Right lobe of liver (tissue), 6 donors: ENCODE measurements at places on chromosomes 5 and 9. TPM values are rescaled to one million over a fixed set of nuclear protein-coding genes. Genes with fewer than 3 reads are reported as not detected.
A peak's percentile ranks its signal among the peaks of the same experiment; 100 is the strongest.

DNA sequence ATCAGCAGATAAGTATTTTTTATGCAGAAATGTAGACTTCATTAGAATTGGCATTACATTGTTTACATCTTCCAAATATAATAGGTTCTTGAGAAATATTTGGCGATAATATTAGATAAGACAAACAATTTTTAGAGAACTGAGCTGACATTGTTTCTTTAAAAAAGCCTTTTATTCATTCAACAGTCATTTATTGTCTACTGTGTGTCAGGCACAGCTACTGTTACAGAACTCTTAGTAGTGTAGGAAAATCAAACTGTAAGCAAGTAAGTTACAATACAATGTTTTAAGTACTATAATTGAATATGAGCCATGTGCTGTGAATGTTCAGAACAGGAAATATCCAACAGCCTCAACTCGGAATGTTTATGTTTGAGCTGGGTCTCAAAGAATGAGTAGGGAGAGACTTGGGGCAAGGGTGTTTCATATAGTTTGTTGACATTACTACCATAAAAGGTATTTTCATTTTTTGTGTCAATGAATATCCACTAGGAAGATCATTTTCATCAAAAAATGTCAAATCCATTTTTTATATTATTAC lies 114.0 kb downstream of the CDC42SE2 start:
- H3K4me1 ChIP-seq: peaks cover 5% of the 10 kb centered on the region
- no peaks in the 10 kb centered on the region for H3K27me3 ChIP-seq
- no peak for DNase-seq

DNA sequence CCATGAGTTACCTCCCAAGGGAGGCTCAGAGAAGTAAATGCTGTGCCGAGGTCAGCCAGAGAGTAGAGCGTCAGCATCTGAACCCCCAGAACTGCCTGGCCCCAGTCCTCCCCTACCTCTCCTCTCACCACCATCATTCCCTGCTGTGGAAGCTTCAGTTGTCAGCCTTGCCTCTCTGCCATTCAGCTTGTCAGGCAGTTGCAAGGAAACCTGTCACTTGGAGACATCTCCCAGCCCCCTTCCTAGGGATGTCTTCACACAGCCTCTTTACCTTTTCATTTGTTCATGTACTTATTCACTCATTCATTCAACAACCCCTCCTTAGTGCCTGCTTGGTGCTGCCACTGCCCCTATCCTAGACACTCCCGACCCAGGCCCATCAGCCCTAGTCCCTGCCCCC lies 2.1 kb downstream of the RGS14 start:
- peak overlapping the region; percentile 94 for H3K27ac ChIP-seq
- no peak for DNase-seq
- peaks cover 53% of the 10 kb centered on the region for H3K4me1 ChIP-seq
- H3K27me3 ChIP-seq: no peaks in the 10 kb centered on the region
- H3K4me3 ChIP-seq: peak overlapping the region; percentile 64

DNA sequence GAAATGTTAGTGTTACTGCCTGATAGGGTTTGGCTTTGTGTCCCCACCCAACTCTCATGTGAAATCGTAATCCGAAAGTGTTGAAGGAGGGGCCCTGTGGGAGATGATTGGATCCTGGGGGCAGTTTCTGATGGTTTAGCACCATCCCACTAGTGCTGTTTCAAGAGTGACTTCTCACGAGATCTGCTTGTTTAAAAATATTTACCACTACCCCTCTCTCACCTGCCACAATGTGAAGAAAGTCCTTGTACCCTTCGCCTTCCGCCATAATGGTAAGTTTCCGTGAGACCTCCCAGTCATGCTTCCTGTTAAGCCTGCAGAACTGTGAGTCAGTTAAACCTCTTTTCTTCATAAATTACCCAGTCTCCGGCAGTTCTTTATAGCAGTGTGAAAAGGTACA lies 2.6 kb upstream of the RFX3 start:
- DNase-seq: no peak
- H3K4me3 ChIP-seq: no peak overlapping the region
- no peak overlapping the region for H3K27ac ChIP-seq
- no peaks in the 10 kb centered on the region for H3K36me3 ChIP-seq

- no peaks in the 10 kb centered on the region for H3K4me1 ChIP-seq
- no peak overlapping the region for H3K4me3 ChIP-seq
- no peak overlapping the region for H3K27ac ChIP-seq
- no peaks in the 10 kb centered on the region for H3K27me3 ChIP-seq
Observed at GRCh38 chr5:171863935-171864334, 78.3 kb downstream of the SMIM23 start.

- no peak overlapping the region for H3K4me3 ChIP-seq
- no peaks in the 10 kb centered on the region for H3K36me3 ChIP-seq
- no peaks in the 10 kb centered on the region for H3K27me3 ChIP-seq
Observed at GRCh38 chr9:89915187-89915586, 310.4 kb downstream of the GADD45G start.

- H3K4me1 ChIP-seq: no peaks in the 10 kb centered on the region
- H3K4me3 ChIP-seq: no peak overlapping the region
Observed at GRCh38 chr9:23636199-23636598, 189.8 kb downstream of the ELAVL2 start.

DNA sequence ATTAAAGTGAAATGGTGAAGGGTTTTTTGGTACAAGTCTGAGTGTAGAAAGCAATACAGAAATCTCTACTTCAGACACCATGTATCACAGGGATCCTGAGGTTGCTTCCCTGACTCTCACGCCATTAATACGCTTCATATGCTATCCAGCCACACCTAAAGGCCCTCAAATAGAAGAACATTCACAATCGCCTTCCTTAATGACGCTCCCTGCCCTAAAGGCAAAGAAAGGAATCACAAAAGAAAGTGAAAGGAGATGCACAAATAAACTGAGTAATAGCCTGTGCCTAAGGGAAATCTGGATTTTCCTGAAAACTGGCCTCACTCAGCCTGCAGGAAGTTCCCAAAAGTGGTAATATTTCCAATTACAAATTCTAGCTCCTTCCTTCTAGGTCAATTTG lies 1002.7 kb upstream of the DMAC1 start:
- no peaks in the 10 kb centered on the region for H3K27me3 ChIP-seq
- no peaks in the 10 kb centered on the region for H3K4me1 ChIP-seq
- no peak overlapping the region for H3K4me3 ChIP-seq
- no peak overlapping the region for H3K27ac ChIP-seq
- no peaks in the 10 kb centered on the region for H3K36me3 ChIP-seq

- H3K4me3 ChIP-seq: no peak overlapping the region
- DNase-seq: peak; percentile 80
- H3K4me1 ChIP-seq: no peaks in the 10 kb centered on the region
- no peaks in the 10 kb centered on the region for H3K36me3 ChIP-seq
- no peaks in the 10 kb centered on the region for H3K27me3 ChIP-seq
Observed at GRCh38 chr5:74538206-74538661, 102.3 kb downstream of the ENC1 start.

DNA sequence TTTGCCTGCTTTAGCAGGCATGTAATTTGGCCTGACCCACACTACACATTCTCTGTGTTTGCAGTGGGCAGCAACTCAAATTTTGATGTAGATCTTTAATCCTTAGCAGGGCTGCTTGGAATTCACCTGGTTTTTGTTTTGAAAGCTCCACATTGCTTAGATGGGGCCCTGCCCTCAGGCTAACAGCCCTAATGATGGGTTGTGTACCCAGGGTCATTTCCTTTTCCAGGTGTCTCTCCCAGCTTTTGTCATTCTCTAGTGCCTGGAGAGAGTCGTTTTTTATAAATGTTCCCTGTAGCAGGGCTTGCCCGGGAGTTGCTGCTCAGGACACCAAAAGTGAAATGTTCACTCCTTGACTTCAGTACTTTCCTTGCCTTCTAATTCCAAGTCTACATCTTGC lies 126.3 kb downstream of the TRIO start:
- DNase-seq: no peak
- no peak overlapping the region for H3K27ac ChIP-seq
- H3K27me3 ChIP-seq: no peaks in the 10 kb centered on the region
- H3K36me3 ChIP-seq: no peaks in the 10 kb centered on the region

- H3K4me1 ChIP-seq: no peaks in the 10 kb centered on the region
- no peak overlapping the region for H3K4me3 ChIP-seq
- H3K27me3 ChIP-seq: no peaks in the 10 kb centered on the region
- H3K36me3 ChIP-seq: no peaks in the 10 kb centered on the region
- no peak for DNase-seq
- H3K27ac ChIP-seq: no peak overlapping the region
Observed at GRCh38 chr9:10479172-10479571, 133.6 kb downstream of the PTPRD start.

Gene PCDHB12
- 0.67 TPM for total RNA-seq

Gene ZNF483
- total RNA-seq: 0.31 TPM

Gene RALGPS1
- total RNA-seq: 2.6 TPM

Gene ANXA1
- 3.2 TPM for total RNA-seq

Gene CDH9
- not detected for total RNA-seq
